ENCODE measurements at places on chromosomes 12 and 14.

- DNase-seq = no peak
These were observed 19.2 kb upstream of the ASPG start for GRCh38 chr14:104066279-104066678.

- no peak for DNase-seq
These were observed 75.8 kb downstream of the PAPLN start for GRCh38 chr14:73313151-73313550.

DNA sequence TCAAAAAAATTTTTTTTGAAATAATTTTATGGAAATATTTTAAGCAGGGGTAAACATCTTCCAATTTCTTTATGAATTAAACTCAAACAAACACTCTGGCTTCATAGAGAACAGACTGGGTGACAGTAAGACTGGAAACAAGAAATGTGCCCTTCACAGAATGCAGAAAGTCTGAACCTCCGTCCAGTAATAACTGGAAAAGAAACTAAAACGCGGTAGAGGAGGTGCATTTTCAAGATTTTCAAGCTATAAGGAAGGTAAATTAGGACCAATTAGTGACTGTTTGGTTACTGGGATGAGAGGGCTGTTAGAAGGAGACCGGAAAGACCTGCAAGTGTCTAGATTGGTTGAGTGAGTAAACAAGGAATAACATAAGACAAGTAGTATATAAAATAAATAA is 245.7 kb downstream of the CEP128 start:
- DNase-seq = no peak

GRCh38 chr14:78302841-78303240 is 132.7 kb downstream of the NRXN3 start:
- DNase-seq = no peak

DNA sequence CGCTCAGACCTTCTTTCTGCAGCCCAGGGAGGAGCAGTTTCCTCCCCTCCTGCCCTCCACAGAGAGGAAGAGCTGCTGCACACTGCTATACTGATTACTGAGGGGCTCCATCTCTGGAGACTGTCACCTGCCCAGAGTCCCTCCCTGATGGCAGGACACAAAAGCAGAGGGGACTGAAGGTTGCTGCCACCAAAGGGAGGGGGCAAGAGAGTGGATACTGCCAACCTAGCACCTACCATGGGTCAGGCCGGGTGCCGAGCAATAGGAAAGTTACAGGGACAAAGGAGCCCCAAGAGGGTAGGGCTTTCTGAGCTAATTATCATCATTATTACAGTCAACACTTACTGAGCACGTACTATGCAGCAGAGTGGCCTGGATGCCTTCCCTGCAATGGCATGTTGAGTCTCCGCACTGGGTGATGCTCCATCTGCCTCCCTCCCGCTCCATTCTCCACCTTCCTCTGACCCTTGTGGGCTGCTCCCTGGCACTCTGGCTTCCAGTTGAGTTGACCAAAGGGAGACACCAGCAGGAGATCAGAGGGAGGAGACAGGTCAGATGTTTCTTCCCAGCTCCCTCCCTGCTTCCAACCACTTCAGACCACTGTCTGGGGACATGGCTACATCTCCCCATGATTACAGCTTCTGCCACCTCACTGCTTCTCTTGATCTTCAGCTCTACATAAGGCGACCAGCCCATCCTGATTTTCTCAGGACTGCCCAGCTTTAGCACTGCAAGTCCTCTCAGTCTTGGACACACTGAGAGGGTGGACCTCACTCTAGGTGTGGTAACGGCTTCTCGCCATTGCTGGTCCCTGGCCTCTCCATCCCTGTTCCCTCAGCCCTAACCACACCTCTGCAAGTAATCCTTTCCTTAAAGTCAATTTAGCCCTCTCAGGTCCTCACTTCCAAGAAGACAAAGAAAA is 2.6 kb upstream of the KRT79 start:
- no peak for DNase-seq

DNA sequence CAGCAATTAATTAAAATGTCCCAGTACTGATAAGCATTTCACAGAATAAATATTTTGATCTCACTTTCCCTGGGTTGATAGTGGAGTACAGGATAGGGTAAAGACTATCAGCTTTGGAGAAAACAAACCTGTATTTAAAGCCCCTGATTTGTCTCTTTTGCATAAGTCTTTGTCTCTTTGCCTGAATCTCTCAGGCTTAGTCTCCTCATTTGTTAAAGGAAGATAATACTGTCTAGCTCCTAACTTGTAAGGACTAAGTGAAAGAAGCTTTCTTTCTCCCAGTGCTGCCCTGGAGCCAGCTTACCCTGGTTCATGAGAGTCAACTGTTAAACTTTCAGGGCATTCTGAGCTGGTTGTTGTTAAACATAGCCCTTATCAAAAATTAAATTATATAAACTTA is 5.5 kb upstream of the NR1H4 start:
- no peak for DNase-seq

DNA sequence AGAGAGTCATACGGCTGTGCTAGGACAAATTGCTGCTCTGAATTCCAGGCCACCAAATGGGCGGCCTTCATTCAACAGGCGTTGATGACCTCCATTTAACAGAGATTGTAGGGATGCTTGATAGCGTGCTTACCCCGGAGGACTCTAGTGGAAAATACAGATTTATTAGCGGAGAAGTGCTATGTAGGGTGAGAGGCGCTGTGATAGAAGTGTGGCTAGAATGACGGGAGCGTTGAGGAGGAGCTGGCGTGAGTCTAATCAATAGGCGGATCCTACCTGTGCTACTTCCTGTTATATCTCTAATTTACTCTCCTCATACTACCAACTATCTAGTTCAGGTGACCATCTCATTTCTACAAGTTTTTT is 668 bp downstream of the MRPS35 start:
- DNase-seq = no peak

GRCh38 chr14:95620659-95621059 is 65.6 kb upstream of the TCL1B start:
- DNase-seq = no peak

- no peak for DNase-seq
These were observed 35.5 kb upstream of the RFLNA start for GRCh38 chr12:124259154-124260066.

GRCh38 chr12:94987801-94988200 is 15.7 kb downstream of the NDUFA12 start:
- no peak for DNase-seq

- no peak for DNase-seq
These were observed 23.0 kb downstream of the JAG2 start for GRCh38 chr14:105145381-105146180.

GRCh38 chr12:11812586-11813437 is 163.3 kb downstream of the ETV6 start:
- no peak for DNase-seq

All from stimulated activated CD8-positive, alpha-beta memory T cell treated with anti-CD3 and anti-CD28 coated beads, Interleukin-7, amount 100 ng/mL, for 1 hour (primary cell).